Ascending aorta (tissue), 2 donors: ENCODE measurements at places on chromosomes 4 and X. TPM values are rescaled to one million over a fixed set of nuclear protein-coding genes. Genes with fewer than 3 reads are reported as not detected.

DNA sequence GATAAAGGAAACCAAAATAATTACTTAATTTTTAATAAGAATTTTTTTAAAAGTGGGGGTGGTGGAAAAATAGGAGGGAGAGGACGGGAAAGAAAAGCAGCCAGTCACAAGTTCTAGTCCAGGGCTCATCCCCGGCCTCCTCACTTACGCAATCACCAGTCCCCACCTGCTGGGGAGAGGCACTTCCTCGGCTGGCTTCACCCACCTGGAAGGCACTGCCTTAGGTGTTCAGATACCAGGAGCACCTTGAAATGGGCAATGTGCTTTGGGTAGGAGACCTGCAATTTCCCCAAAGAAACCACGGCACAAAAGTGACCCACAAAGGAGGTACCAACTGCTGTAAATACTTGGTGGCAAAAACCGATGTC is 23.8 kb downstream of the AFAP1 start:
- DNase-seq, result no peak
- H3K4me3 ChIP-seq, result no peak overlapping the region
- no peaks in the 10 kb centered on the region for H3K27me3 ChIP-seq
- no peaks in the 10 kb centered on the region for H3K36me3 ChIP-seq

- DNase-seq, result no peak
- H3K27ac ChIP-seq, result no peak overlapping the region
- H3K4me1 ChIP-seq, result no peaks in the 10 kb centered on the region
- H3K36me3 ChIP-seq, result peaks cover 5% of the 10 kb centered on the region
These were observed 39.9 kb upstream of the MXD4 start for GRCh38 chr4:2301806-2302205.

DNA sequence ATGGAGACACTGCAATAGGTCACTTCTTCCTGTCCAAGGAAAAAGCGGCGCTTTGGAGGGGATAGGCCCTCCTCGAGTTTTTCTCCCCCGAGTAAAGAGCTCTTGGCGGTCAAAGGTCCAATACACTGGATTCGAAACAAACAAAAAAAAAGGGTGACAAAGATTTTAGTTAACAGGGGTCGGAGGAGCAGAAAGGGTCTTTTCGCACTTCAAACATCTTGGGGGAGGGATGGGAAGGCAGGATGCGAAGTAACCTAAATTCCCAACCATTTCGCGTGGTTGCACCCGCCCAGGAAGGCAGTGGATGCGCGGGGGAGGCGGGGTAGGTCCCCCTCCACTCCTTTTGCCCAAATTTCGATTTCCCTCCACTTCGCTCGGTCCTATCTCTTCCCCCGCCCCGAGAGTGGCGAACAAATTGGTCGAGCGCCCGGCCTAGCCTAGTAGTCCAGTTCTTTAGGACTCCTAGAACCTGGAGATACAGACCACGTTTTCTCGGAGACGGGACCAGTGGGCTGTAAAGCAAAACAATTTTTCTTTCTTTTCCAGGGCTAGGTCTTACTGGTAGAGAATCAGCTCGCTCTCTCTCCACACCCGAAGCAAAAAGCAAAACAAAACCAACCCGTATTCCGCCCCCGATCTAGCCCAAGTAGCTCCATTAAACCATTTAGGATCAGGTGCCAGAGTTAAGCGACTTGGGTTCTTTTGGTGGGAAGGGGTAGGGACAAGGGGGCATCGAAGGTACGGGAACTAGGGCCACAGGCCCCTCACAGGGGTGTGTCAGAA is 2.0 kb upstream of the STAG2 start:
- DNase-seq, result no peak
- H3K27me3 ChIP-seq, result no peaks in the 10 kb centered on the region
- H3K27ac ChIP-seq, result peak overlapping the region; percentile 77
- H3K4me1 ChIP-seq, result no peaks in the 10 kb centered on the region
- H3K4me3 ChIP-seq, result peak overlapping the region; percentile 69

GRCh38 chr4:148447681-148448080 is 5.5 kb upstream of the NR3C2 start:
- H3K4me1 ChIP-seq, result no peaks in the 10 kb centered on the region
- peak overlapping the region; percentile 2 for H3K4me3 ChIP-seq
- no peak for DNase-seq
- no peaks in the 10 kb centered on the region for H3K27me3 ChIP-seq

C4orf54 gene
- total RNA-seq, result not detected

FAM47E gene
- not detected for total RNA-seq

ADH1A gene
- not detected for total RNA-seq

PROM1 gene
- total RNA-seq, result 7.2 TPM

TMSB15C gene
- total RNA-seq, result 0.11 TPM

ZCCHC12 gene
- total RNA-seq, result not detected

GPRASP3 gene
- 1.7 TPM for total RNA-seq
